Vagina (tissue), 2 donors: ENCODE measurements at places on chromosomes 6 and 20.

DNA sequence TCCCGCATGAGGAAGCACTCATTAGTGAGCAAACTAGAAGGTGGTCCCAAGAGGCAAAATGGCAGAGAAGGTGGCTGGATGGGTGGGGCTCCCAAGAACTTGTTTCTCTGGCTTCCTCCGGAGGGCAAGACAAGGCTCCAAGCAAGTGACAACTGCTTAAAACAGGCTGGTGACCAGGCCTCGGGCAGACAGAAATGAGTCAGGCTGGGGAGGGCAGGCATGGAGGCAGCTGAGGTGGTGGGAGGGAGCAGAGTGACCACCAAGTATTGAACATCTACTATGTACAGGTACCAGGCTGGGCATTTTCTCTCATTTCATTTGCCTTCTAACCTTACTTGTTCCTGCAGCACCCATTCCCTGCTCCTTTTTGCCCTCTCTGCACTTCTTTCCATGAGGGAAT lies 33.4 kb downstream of the TNXB start:
- no peak for DNase-seq

DNA sequence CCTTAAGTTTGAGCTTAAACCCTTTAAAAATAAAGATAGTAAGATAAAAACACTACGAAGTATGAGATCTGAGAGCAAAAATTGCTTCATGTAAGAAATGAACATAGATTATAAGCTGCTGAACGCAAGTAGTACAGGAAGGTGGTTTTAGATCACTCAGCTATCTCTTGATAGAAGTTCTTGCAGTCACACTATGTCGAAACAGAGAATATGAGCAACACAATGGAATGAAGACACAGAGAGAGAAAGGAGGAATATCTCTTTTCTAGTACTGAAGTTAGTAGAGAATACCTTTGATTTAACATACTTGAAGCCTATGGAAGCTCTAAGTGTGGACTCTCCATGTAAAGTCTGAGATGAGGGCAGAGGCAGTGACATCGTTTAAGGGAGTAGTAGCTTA lies 162.7 kb downstream of the CDK19 start:
- no peak for DNase-seq

DNA sequence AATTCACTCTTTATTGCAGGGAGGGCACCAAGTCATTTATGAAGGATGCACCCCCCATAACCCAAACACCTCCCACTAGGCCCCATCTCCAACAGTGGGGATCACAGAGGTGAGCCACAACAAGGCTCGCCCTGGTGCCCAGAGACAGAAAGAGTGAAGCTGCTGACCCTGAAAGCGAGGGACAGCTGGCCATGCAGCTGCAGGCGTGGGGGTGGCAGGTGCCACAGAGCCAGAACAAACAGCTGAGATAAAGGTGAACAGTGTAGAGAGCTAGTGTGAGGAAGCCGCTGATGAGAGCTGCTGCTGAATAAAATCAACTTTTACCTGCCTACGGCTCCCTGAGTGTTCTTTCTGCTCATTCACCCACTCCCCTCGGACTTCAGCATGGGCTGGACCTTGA lies 18.8 kb upstream of the RGS17 start:
- DNase-seq: no peak

GRCh38 chr6:142413111-142413510 lies 111.3 kb downstream of the ADGRG6 start:
- no peak for DNase-seq

DNA sequence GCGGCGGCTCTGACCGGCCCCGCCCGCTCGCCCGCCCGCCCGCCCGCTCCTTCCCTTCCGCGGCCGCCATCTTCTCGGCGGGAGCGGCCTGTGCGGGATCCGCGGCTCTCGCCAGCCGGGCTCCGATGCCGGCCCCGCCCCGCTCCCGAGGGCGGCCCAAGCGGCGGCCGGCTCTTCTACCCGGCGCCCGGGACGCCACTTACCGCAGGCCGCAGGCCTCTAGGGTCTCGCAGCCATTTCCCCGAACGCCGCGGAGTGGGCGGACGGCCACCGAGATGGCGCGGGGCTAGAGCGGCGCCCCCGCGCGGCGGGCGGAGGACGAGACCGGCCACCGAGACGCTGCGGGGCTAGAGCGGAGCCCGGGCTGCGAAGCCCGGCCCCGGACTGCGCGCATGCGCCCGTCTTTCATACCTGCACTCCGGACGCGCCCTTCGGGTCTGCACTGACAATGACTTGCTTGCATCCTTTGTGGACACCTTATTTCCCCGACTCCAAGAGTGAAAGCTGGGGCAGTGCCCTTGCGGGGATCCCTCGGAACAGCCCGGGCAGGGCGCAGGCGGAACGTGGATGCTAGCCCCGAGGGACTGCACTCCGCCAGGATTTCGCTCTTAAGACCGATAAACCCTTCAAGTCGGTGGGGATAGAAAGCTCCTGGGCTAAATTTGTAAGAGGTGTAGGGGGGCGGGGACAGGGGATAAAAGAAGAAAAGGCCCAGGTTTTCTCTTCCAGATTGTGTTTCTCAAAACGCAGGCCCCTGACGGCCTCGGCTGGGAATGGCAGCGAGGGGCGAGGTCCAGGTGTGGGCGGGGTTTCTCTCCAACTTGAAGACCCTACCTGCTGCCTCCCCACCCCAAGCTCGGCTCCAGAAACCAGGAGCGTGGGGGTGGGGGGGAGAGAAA lies at the start of gene DIDO1:
Gene DIDO1 (minus strand): TSS at position 277 of the 899 bp plus-strand sequence.
- no peak for DNase-seq

- no peak for DNase-seq
Measured at GRCh38 chr6:36804563-36804962, 34.7 kb downstream of the CPNE5 start.

DNA sequence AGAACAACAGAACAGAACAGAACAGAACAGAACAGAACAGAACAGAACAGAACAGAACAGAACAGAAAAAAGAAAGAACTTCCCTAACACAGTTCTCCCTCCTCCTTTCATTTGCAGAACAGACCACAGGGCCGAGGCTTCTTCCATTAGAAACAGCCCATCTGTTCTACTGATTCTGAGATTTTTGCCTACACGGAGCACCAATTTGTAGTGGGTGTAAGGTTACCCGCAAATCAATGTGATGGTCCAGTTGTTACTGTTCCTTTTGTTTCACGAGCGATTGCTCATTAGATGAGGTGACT lies 734 bp upstream of the OGFRL1 start:
- no peak for DNase-seq

DNA sequence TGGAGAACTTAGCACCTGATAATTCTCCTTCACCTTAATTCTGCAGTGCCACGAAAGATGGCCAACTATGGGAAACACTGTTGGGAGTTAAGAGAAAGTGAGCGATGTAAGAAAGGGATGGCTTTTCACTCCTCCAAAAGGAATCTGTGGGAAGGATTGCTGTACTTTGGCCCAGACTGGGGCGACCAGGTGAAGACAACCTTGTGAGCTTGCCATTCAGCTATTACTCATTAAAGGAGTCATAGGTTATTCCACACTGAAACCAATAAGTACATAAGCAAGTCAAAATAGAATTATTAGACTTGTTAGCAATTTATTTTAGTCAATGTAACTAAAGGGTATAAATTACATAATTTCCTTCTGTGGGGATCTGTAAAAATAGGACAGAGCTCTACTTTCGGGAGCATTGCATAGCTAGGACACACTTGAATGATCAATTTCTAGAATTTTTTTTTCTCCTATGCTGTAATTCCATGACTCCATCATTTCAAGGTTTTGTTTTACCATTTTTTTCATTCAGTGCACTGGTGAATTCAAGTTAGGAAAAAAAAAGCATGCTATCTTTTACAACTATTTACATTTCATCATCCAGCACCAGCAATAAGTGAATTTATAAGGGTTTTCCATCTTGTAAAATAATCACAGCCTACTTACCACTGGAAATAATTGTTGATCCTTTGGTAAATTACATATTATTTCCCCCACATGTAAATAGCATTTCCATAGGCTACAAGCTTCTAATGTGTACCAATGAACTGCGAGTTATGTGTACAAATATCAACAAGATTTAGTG lies 231.7 kb downstream of the SIM1 start:
- DNase-seq: no peak

- no peak for DNase-seq
Measured at GRCh38 chr6:117548797-117549301, 53.5 kb downstream of the GOPC start.

DNA sequence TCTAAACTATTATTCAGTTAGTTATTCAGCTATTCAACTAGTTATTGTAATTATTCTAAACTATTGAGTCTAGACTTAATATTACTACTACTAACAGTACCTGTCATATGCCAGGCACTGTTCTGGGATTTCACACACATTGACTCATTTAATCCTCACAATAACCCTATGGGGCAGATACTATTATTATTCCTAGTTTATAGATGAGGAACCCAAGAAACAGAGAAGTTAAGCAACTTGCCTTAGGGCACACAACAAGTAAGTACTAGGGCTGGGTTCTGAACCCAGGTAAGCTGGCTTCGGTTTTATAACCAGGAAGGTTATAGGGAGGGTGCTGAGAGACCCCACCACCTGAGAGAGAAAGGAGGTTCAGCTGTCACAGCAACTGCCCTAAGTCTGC lies 7.8 kb downstream of the TEAD3 start:
- DNase-seq: no peak

DNA sequence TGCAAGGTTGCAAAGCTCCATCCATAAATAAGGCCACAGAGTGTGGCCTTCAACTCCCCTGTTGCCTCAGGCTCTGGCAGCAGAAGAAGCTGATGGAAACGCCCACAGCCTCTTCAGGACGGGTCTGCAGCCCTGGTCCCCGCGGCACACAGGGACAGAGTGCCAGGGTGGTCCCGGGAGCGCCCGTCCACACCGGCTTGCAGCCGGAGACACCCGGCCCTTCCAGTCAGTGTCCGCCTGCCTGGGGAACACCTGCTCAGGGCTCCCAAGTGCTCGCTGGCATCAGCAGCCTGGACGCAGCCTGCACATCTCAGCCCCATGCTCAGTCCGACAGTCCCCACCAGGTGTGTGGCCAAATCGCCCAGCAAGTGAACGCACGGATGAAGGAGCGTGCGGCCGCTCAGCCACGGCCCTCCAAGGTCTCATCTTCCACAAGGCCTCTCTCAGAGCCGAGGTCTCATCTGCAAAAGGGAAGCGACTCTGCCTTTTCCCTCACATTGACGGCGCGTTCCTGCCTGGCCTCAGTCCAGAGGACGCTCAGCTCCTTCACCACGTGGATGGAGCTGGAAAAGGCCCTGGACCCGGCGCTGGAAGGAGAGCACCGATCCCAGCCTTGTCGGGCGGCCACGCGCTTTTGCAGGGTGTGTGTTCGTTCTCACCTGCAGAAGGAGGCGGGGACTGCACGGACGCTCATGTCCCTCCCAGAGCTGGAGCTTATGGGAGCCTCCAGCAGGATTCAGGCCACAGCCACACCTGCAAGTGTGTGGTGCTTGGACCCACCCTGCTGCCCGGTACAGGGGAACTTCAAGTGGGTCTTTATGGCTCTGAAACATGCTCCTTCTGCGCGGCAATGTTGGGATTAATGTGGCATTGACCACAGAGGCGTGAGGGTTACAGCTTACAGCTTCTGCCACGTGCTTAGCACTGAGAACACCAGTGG lies 180.4 kb downstream of the DLL1 start:
- peak; percentile 78 for DNase-seq

DNA sequence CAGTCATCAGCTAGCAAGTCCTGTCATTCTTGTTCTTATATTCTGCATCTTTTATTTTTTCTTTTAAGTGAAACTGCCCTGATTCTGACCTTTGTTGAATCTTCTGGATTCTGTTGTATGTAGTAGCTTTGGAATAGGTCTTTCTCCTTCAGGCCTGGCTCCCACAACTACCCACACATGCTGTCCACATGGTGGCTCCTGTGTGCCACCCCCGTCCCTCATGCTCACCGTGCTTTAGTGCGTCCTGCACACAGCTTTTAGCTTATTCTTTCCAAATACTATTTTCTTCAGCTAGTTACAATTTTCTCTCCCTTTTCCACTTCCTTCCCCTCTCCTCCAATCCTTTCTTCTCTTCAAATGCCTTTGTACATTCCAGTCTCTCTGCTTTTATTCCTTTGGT lies 61.8 kb downstream of the CTNNBL1 start:
- no peak for DNase-seq

DNA sequence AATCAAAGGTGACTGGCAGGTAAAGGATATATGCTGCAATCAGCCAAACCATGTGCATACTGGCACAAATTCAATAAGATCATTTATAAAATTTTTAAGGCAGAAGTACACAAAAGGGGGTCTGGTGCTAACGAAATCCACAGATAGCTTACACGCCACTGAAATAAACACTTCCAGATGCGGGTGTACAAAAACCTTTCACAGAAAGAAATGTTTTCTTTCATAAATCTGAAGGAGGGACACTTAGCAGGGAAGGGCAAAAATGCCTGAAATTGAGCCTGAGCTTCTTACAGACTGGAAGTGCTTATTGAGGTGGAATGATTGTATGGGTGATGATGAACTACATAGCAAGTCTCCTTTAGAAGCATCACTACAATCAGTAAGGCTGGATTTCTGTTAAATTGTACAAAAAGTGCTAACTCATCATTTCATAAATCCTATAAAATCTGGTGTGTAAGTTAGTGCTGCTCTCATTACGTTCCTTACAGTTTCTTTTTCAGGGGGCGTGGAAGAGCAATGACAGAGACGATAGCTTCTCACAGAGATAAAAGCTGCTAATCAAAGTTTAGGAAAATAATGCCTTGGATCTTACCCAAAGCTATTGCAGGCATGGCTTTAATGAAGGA lies 409.3 kb upstream of the RUNX2 start:
- DNase-seq: no peak

- DNase-seq: no peak
Measured at GRCh38 chr20:17794400-17794799, 94.6 kb downstream of the BANF2 start.

GRCh38 chr6:135493218-135493961 lies 4.2 kb downstream of the AHI1 start:
- no peak for DNase-seq

- no peak for DNase-seq
Measured at GRCh38 chr6:160812097-160812496, 110.1 kb downstream of the PLG start.

- DNase-seq: no peak
Measured at GRCh38 chr20:59002874-59003399, 4.1 kb downstream of the CTSZ start.

- no peak for DNase-seq
Measured at GRCh38 chr6:167125410-167125809, 2.5 kb downstream of the CCR6 start.

DNA sequence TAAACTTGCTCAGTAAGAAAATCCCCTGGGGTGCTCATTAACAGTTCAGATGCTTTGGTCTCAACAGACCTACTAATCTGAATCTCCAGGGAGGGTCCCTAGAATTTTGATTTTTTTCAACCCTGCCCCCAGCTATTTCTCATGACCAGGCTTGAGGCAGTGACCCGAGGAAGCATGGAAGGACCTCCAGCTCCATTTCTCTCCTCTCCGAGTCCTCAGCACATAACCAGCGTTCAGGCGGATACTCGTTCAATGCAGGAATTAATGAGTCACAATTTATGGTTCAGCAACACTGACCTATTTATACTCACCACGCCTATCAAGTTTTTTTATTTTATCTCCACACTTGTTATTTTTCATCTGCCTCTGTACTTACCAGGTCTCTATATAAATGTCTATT lies 369.2 kb upstream of the CDH4 start:
- DNase-seq: no peak
